ENCODE measurements at places on chromosomes 5 and 9.

GRCh38 chr5:23332650-23333251 lies 174.7 kb upstream of the PRDM9 start:
- DNase-seq: no peak

GRCh38 chr5:32303755-32304120 lies 9.0 kb downstream of the MTMR12 start:
- DNase-seq: no peak

- DNase-seq: no peak
Observed at GRCh38 chr9:29285818-29286217, 1712.5 kb upstream of the C9orf72 start.

- no peak for DNase-seq
Observed at GRCh38 chr5:82537687-82538306, 259.6 kb upstream of the RPS23 start.

DNA sequence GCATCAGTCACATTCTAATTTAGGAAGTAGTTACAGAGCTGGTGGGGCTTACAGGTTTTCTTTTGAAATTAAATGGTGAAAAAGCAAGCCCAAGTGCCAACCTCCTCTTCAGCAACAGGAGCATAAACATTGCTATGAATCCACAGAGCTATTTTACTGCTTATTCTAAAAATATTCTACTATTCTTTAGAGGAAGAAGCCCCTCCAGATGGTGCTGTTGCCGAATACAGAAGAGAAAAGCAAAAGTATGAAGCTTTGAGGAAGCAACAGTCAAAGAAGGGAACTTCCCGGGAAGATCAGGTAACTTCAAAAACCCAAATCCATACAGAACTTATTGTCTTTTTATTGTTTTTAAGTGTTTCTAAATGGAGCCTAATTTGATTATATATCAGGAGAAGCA lies 202.8 kb downstream of the CWC27 start:
- DNase-seq: no peak

DNA sequence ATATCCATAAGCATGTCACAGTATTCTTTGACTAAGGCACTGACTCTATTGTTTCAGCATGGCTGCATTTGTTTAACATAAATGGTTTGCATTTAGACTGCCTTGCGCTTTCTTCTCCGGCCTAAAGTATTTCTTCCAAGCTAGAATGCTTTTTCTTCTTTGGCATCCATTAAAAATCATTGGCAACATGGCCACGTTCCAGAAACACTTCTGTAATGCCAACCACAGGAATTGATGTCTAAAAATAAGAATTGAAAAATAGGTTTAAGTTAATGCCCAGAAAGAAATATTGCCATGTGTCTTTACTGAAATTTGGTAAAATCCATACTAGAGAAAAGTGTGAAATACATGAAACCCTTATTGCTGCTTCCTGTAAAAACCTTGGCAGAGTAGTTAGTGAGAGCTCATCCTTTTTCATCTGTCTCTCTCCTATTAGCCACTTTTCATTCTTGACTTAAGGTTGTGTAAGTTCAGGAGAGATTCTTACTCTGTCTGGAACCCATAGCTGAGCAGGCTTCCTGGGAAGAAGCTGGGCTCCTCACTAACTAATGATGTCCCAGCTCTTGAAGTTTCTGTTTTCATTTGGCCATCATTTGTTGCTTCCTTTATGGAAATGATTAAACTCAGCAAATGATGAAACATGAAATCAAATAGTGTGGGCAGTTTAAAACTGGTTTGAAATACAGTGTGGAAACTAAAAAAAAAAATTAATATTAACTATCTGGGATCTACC lies 58.2 kb upstream of the RPS23 start:
- no peak for DNase-seq

GRCh38 chr9:81595887-81596543 lies 93.3 kb downstream of the TLE1 start:
- no peak for DNase-seq

DNA sequence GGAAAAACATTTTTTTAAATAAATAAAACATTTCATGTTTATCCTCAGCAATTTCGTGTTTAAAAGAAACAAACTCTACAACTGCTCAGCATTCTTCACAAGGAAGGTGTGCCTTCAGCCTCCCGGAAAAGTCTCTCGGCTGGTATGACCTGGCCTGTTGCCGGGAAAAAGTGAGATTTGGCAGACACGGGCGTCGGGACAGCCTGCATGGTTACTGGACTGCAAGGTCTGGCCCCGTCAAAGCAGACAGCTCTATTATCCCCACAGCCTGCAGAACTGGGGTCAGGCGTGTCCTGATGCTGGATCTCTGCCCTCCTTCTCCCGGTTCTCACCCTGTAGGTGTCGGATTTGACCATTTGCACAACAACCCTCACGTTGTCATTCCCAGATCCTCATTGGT lies 120.3 kb upstream of the SPATA31C2 start:
- DNase-seq: no peak

GRCh38 chr9:123450996-123451395 lies 95.0 kb downstream of the CRB2 start:
- DNase-seq: no peak

DNA sequence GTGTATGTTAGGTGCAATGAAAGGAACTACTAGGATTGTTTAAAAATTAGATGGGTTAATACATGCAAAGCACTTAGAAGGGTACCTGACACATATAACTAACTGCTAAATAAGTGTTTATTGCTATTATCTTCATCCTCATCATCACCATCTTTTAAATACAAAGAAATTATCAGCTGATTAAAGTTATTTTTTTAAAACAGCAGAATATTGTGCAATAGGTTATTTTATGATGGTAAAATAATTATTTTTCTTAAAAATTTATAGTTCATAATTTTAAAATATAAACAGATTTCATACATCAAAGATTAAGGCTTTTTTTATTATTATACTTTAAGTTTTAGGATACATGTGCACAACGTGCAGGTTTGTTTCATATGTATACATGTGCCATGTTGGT lies 86.9 kb upstream of the SREK1 start:
- no peak for DNase-seq

GRCh38 chr5:154642499-154643245 lies 112.5 kb upstream of the LARP1 start:
- no peak for DNase-seq

GRCh38 chr5:32165597-32165996 lies 8.5 kb downstream of the GOLPH3 start:
- no peak for DNase-seq

DNA sequence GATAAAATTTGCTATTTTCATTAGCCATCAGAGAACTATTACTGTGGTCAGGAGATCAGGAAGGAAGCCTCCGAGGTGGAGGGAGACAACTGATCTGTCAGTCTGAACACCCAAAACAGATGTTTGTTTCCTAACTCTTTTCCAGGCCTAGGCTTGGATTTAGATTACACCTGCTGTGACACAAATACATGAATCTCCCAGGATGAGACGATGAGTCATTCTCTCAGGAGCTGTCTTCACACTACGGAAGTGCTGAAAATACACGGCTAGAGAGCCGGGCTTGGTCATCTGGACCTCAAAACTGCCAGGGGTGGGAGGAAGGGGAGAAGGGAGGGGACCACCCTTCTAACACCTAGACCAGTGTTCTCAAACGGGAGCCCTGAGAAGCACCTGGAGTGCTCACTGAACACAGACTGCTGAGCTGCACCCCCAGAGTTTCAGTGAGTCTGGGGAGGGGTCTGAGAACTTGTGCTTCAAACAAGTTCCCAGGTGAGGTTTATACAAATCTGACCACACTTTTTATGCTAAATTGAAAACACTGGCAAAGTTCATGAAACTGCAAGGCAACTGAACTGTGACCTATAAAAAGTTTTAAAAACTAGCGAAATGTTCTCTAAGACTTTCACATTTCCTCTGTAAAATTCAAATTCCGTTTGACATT lies 80.3 kb upstream of the EQTN start:
- DNase-seq: no peak

DNA sequence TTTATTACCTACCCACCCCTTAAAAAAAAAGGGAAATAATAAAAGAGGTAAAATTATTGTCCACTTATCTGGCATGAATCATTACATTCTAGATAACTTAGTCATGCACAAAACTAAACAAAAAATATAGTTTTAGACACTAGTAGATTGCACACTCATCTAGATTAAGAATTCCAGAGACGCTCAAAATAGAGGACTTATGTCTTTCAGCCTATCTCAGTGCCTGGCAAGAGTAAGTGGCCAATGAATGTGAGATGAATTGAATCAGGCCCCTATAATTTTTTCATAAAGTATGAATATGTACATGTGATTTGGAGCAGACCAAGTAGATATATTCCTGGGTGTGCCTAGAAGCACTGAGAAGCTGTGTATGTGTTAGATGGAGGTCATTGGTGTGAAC lies 2.0 kb upstream of the RXFP3 start:
- no peak for DNase-seq

- DNase-seq: no peak
Observed at GRCh38 chr9:77375956-77376532, 198.7 kb downstream of the VPS13A start.

DNA sequence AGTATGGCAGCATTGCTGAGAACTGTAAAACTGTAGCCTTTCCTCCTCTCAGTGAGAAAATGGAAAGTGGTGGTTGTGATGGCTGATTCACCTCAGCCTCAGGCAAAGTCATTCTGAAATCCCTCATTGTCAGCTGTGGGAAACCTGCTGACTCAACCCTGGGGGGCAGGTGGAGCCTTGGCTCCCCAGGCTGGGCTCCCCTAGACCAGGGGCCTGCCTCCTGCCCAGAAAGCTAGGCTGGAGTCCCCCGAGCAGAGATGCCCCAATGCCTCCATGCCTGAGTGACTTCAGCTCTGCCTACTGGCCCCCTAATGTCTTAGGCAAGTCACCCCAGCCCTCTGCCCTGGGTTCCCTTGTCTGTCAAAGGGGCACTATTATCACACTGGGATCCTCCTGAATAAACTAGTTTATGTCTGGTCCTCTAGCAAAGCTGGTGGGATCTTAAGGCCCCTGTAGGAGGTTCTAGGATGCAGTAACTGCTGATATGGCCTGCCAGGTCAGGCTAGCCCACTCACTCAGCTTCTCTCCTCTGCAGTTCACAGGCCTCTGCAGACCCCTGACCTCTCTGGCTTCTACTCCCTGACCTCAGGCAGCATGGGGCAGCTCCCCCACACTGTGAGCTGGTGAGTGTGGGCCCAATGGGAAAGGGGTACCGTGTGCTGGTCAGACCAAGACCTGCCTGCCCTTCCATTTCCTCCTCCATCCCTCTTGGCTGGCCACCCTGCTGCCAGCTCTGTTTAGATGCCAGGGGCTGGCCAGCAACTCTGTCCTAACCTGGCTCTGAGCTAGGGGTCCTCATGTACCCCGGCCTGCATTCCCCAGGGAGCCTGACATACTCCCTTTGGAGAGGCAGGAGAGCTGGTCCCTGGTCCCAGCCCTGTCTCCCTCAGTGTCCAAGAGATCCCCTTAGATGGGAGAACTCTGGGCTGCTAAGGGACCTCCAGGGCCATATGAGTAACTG lies 24.2 kb downstream of the TCF7 start:
- DNase-seq: no peak

DNA sequence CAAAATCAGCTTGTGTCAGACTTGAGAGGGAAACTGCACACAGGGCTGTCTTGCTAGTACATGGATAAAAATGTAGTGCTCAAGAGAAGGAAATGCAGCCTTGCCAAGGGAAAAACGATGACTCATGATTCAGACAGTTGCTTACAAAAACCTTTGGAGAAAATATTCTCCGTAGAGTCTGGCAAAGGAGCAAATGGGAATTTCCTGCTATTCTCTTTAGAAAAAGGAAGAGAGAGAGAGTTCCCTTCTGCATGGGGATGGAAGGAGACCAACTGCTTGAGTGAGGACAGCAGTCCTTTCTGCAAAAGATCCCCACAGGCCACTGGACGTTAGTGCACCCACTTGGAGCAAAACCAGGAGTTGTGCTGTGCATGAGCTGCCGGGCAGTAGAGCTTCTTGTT lies 7.6 kb downstream of the IFNB1 start:
- no peak for DNase-seq

DNA sequence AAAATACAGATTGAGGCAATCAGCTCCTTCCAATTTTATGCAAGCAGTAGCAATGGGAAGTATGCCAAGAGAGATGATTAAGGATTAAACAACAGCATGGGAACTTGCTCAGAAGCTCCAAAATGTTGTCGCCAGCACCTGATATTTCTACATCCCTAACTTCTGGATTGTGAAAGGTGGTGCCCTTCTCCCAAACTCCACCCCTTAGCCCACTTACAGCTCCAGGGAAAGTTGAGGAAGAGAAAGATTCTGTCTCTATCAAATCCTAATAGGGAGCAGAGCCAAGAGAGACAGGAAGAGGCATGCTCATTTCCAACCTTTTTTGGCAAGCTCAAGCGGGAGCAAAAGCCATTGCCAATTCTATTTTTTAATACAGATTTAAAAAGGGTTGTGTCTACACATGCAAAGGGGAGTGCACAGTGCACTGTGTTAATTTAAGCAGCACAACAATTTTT lies 92.4 kb upstream of the NR3C1 start:
- DNase-seq: no peak

- no peak for DNase-seq
Observed at GRCh38 chr5:152811988-152812387, 406.9 kb upstream of the NMUR2 start.

DNA sequence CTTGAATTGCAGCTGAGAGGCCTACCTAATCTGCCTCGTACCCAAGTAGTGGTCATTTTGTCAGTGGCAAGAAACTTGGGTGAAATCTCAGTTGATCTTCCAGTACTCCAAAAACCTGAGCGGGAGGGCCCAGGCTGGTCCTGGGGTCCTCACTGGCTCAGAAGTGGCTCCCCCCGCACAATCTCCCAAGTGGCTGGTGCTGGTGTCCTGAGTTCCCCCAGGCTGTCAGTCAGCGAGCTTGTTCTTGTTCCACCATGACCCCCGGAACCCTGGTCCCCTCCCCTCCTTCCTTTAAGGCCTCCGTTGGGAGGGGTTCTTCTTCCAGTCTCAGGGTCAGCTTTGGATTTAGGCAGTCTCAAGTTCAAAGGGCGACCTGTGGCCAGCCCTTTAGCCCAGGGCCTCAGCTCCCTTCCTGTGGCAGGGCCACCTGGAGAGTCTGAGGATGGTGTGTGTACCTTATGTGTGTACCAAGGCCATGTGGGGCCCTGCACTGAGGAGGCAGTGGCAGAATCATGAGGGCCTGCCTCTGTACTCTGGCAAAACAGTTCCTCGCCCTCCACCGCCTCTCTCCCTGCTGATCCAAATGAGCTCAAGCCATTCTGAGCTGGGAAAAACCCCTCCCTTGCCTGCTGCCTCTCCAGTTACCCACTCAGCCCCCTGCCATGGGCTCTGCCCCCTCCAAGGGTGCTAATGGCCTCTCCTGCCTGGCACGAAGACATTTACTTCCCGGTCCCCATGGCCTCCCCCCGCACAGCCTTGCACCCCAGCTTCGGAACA lies 4.5 kb upstream of the DBN1 start:
- DNase-seq: no peak

GRCh38 chr5:37835380-37835973 lies 4.4 kb downstream of the GDNF start:
- DNase-seq: no peak

GRCh38 chr5:95733107-95733665 lies 2.0 kb downstream of the RHOBTB3 start:
- no peak for DNase-seq

- DNase-seq: no peak
Observed at GRCh38 chr5:179879690-179880010, 21.0 kb upstream of the MRNIP start.

DNA sequence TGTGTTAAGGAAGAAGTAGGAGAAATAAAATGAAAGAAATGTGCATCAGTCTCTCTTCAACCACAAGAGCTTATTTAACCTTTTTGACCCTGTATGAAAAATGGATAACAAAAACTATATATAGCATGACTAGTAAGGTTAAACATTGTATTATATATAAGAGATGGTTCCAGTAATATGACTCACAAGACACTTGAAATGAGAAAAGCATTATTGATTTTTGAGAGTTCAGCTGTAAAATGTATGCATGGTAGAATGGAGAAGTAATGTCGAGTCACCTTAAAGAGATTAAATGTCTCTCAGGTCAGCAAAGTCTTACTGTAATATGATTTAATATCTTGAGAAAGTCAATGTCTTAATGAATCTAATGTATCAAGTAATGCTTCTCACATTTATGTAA lies 860.9 kb downstream of the TAF11L14 start:
- DNase-seq: no peak
